ENCODE measurements at places on chromosomes 12 and 14.
A peak's percentile ranks its signal among the peaks of the same experiment; 100 is the strongest.

- no peak for DNase-seq
Observed at GRCh38 chr12:109888179-109889020, 8.1 kb upstream of the GLTP start.

GRCh38 chr14:53391631-53392285, 238.6 kb upstream of the DDHD1 start:
- no peak for DNase-seq

DNA sequence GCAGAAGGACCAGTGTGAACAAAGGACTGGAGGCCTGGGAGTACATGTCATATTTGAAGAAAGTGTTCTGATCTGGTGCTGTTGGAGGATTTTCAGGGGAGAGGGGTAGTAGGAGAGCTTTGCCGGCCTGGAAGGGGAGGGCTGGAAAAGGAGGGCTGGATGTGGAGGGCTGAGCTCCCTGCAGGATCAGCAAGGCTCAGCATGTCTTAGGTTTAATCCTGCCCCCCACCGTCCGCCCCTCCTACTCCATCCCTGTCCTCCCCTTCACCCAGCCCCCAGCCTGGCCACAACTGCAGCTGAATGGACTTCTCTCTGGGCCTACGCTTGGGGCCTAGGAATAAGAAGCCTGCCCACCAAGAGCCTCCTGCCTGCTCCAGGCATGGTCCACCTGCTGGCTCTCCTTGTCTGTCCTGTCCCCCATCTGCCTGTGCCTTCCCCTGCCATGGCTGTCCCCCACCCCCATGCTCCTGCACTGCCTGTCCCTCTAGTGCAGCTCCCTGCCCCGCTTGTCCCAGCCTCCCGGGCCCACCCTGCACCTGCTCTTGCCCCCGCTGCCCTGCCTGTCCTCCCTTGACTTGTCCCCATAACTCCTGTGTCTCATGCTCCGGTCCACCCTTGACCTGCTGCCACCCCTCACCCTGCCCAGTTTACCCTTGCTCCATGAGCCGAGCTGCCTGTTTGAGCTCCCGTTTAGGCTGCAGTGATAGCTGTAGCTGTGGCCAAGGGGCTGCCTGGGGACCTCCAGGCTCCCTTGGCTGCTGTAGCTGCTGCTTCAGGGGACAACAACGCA, 9.8 kb upstream of the RARG start:
- DNase-seq = no peak

DNA sequence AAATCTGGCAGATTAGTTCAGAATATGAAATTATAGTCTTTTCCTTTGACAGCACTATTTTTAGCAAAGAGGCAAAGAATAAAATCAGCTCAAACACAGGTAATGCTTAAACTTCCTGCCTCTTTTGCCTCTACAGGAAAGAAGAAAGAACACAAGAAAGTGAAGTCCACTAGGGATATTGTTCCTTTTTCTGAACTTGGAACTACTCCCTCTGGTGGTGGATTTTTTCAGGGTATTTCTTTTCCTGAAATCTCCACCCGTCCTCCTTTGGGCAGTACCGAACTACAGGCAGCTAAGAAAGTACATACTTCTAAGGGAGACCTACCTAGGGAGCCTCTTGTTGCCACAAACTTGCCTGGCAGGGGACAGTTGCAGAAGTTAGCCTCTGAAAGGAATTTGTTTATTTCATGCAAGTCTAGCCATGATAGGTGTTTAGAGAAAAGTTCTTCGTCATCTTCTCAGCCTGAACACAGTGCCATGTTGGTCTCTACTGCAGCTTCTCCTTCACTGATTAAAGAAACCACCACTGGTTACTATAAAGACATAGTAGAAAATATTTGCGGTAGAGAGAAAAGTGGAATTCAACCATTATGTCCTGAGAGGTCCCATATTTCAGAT, 17.4 kb downstream of the TMPO start:
- peak; percentile 67 for DNase-seq

- DNase-seq = peak; percentile 46
Observed at GRCh38 chr12:113232840-113233585, 11.7 kb downstream of the TPCN1 start.

DNA sequence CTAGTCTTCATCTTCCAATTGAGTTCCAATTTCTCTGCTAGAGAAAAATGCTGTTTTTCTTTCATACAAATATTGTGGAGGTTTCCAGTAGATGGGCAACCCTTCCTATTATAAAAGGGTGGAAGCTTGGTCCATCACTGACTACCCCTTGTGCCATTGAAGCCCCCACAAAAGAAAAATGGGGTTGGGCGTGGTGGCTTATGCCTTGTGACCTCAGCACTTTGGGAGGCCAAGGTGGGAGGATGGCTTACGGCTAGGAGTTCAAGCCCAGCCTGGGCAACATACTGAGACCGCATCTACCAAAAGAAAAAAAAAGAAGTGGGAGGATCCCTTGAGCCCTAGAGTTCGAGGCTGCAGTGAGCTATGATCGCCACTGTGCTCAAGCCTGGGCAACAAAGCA, 22.8 kb downstream of the NCKAP5L start:
- no peak for DNase-seq

DNA sequence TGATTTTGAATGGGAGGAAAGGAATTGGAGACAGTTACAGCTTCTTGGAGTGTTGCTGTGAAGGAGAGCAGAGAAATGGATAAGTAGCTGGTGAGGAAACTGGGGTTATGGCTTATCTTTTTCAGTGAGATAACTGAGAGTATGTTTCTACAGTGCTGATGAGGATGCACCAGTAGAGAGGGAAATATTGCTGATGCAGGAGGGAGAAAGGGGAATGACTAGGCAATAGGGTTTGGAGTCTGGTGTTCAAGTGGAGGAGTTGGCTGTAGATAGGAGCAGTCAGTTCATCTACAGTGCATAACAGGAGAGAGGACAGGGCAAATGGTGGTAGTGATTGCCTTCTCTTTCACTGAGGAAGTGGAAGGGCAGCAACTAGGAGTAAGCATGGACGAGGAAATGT, 33.0 kb downstream of the SPATS2 start:
- DNase-seq = no peak

DNA sequence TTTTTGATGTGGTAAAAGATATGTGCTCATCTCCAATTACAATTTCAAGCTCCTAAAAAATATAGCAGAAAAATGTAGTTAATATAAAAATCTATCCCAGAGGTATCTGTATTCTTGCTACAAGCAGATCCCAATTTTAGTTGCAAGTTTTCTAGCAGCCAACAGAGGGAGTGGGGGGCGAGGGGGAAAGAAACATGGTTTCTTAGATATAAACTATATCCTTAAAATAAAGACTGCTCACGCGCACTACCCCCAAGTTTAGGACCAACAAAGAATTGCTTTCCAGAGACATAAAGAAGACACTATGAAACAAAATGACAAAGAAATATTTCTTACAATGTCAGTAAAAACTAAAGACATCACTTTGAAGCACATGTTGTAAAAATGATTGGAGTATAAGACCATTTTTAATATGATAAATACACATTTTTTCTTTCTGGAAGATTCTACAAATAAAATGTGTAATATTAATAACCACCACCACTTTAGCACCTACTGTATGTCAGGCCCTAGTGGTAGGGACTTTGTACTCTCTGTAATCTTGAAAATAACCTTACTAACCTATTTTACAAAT, 5.4 kb downstream of the MAGOHB start:
- no peak for DNase-seq

DNA sequence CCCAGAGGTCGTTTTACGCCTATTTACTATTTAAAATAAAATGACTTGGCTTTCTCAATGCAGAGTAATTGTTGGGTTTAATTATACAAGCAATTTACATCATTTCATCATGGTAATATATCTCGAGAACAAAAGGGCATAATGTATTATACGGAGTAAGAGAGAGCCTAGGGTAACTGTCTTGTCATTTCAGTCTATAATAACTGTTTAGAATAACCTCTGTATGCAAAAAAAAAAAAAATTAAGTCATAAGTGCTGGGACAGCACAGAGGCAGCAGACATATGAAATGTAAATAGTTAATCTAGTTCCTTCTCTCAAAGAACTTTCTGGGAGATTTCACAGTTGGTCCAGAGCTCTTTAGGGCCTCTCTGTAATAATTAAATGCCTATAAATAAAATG, 284.9 kb downstream of the TMTC2 start:
- DNase-seq = no peak

DNA sequence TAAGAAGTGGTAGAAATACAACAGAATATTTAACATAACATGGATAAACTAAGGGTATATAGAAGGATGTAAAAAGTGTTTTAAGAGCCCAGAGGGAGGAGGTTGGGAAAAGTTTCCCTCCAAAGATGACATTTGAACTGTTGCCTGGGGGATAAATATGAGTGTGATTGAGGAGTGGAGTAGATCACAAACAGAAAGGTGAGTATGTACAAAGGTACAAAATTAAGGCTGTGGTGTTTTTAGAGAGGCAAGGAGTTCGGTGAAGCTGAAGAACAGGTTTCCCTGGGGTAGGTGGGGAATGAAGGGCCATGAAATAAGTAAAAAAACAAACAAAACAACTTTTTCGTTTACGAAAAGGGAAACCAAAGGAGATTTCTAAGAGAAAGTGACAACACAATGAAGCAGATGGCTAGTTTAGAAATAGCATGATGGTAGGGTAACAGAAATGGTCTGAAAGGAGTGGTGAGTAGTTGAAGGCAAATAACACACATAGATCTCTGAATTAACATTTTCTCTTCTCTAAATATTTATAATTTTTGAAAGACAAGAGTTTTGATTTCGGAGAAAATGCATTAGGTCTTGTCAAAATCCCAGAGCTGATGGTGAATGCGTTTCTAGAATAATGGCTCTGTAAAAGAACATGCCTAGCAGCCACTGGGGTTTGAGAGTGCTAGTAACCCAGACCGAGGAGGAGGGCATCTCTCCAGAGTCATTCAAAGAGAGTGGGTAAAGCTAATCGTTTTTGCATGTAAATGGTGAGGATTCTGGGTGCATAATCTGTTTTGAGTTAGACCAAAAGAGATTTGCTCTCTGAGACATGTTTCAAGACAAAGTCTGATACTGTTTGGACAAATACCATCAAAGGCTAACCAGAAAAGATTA, 240.4 kb upstream of the DCN start:
- DNase-seq = no peak

DNA sequence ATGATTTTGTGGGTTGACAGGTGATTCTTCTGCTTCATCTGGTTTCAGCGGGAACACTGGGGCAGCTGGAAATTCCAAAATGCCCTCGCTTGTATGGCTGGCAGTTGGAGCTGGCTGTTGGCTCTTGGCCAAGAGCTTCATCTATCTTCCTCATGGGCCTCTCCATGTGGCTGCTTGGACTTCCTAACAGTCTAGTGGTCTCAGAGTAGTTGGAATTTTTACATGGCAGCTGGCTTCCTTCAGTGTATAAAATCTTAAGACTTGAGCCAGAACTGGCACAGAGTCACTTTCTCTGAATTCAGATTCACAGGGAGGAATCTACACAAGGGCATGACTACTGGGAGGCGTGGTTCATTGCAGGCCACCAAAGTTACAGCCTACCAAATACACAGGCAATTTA, 204.9 kb upstream of the RMST start:
- DNase-seq = no peak

- DNase-seq = peak; percentile 75
Observed at GRCh38 chr14:68282479-68283377, 463.1 kb downstream of the RAD51B start.

GRCh38 chr12:105960319-105961083, 178.3 kb downstream of the NUAK1 start:
- no peak for DNase-seq

- no peak for DNase-seq
Observed at GRCh38 chr14:102923925-102924486, 1.5 kb downstream of the AMN start.

DNA sequence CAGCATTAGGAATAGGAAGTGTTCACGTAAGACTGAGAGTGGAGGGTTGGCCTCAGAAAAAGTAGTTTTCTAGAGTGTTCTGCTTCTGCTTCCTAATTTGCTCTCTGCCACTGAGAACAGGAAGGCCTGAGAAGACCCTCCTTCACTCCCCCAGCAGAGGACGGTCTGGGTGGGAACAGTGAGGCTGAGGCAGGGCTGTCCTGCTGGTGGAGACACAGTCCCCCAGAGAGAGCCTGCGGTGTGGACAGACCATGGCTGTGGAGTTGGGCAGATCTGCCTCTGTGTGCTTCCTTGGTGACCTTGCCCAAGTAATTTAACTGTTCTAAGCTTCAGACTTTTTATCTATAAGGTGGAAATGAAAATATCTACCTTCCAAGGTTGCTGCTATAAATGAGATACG, 182.3 kb downstream of the DACT1 start:
- DNase-seq = no peak

GRCh38 chr14:59464486-59465315, 479 bp downstream of the GPR135 start:
- peak; percentile 44 for DNase-seq

DNA sequence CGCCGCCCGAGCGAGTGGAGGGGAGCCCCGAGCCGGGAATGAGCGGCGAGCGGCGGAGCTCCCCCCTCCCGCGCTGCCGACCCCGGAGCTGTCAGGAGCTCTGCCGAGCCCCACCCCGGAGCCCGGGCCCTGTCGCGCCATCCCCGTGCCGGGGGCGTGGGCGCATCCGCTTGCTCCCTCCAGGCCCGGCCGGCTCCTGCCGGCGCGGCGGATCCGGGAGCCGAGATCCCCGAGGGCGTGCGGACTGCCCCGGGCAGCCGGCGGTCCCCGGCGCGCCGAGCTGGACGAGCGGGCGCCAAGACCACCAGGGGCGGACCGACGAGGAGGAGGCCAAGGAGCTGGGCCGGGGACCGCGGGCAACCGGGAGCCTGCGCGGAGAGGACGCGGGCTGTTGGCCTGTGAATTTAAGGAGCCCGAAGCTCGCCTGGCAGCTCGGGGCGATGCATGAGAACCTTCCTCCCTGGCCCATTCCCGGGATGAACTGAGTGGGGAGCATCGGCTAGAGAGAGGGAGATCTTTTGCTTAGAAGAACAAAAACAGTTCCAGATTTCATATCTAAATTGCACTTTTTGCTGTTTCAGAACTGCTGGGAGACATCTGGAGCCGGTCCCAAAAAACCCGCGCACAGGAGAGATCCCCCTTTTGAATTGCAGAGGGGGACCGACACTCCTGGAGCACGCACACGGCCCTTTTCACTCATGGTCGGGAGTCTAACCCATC, 2.0 kb downstream of the PTHLH start:
- no peak for DNase-seq

GRCh38 chr14:34212172-34212929, 249.7 kb downstream of the SPTSSA start:
- no peak for DNase-seq

GRCh38 chr12:13454991-13455777, 258.7 kb downstream of the EMP1 start:
- no peak for DNase-seq

DNA sequence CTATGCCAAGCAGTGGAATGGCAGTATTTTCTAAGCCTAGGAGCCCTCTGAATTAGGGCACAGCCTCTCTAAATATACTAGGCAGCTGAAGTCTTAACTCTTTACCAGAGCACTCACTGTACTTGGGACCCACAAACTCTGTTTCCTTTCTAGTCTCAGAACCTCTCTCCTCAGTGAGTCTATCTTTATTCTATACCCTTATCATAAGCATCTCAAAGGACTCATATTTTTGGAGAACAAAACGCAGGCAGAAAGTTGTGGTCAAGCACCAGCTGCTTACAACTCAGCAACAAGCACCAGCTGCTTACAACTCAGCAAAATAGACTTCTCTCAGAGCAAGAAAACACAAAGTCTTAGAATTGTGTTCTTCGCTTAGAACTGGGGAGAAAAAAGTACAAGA, 993 bp downstream of the CCDC196 start:
- DNase-seq = no peak
